ENCODE measurements at places on chromosomes 16 and 17.

DNA sequence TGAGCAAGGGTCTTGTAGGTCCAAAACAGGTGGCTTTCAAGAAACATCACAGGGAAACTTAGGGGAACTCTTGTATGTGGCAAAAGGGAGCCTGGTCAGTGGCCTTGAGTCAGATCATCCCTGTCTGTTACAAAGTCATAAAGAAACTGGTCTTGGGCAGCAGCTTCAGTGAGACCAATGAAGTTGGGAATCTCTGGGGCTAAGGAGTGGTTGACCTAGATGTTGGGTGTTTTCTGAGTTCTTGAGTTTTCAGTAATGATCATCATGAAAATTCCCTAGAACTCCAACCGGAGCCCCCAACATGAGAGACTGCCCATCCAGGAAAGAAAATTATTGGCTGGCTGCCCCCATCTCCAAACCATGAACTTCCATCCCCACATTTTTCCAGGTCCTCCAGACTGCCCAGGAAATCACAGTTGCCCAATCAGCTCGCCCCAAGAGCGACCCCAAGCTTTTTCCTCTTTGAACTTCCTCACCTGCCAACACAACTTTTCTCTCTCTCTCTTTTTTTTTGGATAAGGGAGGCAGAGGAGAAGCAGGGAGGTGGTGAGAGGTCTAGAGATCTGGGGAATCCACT is 3.9 kb downstream of the CCR7 start:
- no peak for DNase-seq

- no peak for DNase-seq
Measured at GRCh38 chr16:85074225-85074914, 37.9 kb downstream of the CIBAR2 start.

DNA sequence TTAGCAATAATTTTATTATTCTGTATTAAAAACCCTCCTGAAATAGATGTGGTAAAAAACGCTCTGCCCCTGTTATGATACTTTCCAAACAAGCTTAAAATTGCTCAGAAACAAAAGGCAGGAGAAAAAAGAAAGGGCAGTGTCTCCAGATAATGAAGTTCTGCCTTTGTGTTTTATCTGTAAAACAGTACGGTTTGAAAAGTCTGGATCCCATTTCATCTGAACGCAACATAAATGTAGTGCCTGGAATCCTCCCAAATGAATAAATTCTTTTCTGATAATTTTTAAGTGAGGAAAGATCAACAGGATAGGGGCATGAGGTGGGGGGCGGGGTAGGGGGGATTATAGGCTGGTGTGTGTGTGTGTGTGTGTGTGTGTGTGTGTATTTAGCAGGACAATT is 87.5 kb upstream of the SOX9 start:
- no peak for DNase-seq

- no peak for DNase-seq
Measured at GRCh38 chr16:75288596-75289120, 37.2 kb upstream of the BCAR1 start.

DNA sequence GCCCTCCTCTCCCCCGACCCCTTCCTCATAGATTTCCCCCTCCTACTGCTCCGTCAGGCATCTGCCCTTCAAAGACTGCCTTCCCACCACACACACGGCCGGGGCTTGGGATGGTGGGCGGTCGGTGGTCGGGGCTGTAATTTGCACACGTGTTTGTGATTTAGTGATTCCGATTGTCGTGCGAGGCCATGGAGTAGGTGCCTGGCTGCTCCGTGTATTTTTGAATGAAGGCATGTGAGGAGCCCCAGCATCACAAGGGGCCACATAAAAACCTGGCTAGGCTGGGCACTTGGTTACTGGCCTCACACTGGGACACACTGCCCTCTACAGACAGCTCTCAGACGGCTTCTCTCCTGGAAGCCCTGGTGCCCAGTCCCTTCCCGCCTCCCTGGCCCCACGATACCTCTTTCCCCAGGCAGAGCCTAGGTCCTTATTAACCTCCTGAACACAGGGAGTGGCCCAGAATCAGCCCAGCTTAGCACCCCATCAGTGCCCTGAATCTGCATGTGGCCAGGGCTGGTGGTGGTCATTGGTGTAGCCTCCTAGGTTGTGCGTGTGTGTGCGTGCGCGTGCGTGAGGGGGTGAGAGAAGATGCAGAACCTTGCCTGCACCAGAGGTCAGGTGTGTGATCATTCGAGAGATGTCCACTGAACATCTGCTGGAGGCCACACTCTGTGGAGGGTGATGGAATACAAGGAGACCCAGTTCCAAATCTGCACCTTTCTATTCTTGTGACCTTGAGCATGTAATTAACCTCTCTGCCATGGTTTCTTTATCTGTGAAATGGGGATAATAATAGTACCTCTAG is 1.3 kb upstream of the SOCS1 start:
- peak; percentile 54 for DNase-seq

GRCh38 chr16:73172241-73172972 is 124.5 kb upstream of the ZFHX3 start:
- peak; percentile 91 for DNase-seq

DNA sequence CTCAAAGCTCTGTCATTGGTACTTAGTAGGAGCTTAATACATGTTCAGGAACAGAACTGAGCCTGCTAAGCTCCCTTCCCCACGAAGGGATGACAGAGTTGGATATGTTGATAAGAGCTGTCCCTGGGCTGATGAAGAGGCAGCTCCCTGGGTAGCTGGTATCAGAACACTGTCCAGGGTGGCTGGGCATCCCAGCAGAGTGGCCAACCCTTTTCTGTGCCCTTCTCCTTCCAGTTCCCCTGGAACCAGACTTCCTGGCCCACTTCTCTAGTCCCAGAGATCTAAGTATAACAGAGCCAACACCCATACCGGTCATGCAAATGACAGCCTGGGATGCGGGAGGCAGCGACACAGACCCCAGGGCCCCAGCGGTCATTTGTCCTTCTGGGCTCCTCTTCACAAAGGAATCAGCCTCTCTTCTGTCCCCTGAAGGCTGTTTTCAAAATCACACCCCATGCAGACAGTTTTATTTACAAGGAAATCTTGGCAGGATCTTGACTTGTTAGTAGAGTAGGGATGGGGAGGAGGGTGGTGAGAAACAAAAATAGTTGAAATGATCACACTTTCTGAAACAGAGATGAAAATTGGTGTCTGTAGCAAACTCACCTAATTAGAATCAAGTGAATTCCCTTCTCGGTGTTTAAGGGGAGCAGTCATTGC is 1.4 kb upstream of the RHBDL3 start:
- no peak for DNase-seq

- DNase-seq, result no peak
Measured at GRCh38 chr17:63930951-63931575, 1.1 kb downstream of the CD79B start.

DNA sequence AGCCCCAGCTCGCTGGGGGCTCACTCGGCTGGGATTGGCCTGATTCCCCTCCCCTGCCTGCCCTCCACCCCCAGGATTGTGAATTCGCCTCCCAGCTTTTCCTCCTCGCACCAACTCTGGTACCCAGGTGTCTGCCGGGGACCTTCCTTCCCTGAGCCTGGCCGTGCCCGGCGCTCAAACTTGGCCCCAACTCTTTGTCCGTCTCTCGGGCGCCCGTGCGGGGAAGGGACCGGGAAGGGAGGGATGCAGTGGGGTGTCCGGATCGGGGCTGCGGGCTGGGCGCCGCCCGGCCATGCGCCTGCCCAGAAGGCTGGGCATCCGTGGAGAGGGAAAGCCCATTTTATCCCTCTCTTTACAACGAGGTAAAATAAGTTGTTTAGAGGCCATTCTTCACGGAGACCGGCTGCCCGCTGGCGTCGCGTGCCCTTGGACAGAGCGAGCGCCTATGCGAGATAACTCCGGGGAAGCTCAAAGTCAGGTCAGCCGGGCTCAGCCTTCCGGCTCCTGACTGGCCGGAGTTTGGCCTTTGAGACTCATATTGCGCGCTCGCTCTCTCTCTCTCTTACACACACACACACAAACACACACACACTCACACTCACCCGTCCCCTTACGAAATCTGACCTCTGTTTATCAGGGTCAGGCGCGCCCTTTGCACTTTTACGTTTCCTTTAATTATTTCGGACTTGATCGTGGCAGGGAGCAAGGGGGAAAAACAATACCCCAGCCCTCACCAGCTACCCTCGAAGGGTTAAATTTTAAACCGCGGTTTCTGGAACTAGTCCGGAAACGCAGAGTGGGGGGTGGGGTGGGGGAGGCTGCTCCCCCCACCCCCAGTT is 774 bp upstream of the MAF start:
- no peak for DNase-seq

DNA sequence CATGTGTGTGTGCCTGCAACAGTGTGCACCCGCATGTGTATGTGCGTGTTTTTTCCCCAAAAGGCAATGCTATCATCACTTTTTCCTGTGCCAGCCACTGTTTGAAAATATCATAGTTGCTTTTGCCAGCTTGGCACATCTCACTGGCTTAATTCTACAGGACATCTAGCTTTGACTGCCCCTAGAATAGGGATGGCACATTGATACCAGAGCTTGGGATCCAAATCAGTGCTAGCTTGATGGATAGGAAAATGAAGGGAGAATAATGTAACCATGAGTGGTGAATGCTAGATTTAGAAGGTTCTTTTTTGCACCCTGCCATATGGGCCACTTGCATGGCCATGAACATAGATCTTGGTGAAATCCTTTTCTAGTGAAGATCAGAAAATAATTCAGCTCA is 72.7 kb downstream of the HS3ST4 start:
- DNase-seq, result no peak

GRCh38 chr17:78324391-78325075 is 35.3 kb downstream of the SOCS3 start:
- DNase-seq, result peak; percentile 51

- DNase-seq, result peak; percentile 29
Measured at GRCh38 chr16:15950161-15950854, 892 bp downstream of the ABCC1 start.

- DNase-seq, result no peak
Measured at GRCh38 chr17:8149419-8150193, 2.6 kb downstream of the PER1 start.

- DNase-seq, result no peak
Measured at GRCh38 chr17:60065136-60065535, 13.6 kb downstream of the HEATR6 start.

GRCh38 chr17:75959051-75959838 is 18.4 kb upstream of the FBF1 start:
- DNase-seq, result no peak

DNA sequence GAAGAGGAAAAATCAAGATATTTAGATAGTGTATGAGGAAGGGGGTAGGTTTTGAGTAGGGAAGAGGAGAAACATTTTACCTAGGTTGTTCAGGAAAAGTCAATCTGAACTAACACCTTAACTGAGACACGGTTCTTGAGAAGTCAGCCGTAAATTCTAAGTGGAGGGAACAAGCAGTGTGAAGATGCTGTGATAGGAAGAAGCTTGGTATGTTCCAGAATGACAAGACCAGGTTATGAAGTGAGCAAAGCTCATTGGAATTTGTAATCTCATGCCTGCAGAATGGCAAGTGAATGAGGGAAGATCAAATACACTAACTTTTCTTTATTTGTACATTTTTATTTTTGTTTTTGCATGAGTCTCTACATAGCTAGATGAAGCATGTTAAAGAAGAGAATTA is 307.6 kb downstream of the ZFHX3 start:
- no peak for DNase-seq

- DNase-seq, result no peak
Measured at GRCh38 chr17:67431249-67432015, 54.4 kb downstream of the PITPNC1 start.

DNA sequence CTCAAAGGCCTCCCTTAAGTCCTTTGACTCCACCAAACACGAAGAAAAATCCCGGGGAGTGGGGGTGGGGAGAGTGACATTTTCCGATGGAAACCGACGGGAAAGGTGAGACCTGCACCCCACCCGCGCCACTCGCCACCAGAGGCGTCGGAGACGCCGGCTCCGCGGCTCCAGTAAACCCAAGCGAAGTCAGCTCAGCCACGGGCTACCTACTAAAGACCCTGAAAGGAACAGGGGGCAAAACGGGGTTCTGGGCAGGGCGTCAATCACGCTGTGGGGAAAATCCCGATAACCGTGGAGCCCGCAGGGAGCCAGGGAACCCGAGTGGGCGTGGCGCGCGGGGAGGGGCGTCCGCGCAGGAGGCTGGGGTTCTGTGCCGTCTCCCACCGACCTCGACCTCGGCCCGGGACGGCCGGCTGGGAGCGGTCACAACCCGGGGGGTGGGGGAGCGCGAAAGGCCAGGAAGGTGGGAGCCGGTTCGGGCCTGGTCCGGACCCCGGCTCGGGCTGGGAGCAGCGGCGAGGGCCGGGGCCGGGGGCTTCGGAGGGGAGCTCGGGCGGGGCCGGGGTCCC is 565 bp downstream of the WDR45B start:
- no peak for DNase-seq

- DNase-seq, result no peak
Measured at GRCh38 chr16:1036726-1037393, 35.7 kb upstream of the SSTR5 start.

GRCh38 chr17:75521951-75522727 is 3.4 kb upstream of the LLGL2 start:
- DNase-seq, result no peak

GRCh38 chr17:4143563-4144421 is 795 bp downstream of the CYB5D2 start:
- DNase-seq, result peak; percentile 91

DNA sequence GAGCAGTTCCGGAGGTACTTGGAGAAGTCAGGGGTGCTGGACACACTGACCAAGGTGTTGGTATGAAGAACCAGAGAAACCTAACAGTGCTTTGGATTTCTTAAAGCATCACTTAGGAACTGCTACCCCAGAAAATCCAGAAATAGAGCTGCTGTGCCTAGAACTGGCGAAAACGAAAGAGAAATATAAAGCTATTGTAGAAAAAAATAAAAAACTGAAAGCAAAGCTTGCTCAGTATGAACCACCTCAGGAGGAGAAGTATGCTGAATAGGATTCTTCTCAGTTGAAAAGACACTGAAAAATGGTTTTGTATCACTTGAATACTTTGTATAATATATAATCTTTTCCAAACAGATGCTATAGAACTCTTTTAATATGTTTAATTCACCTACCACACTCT is 106.3 kb upstream of the PMFBP1 start:
- no peak for DNase-seq

GRCh38 chr16:78224342-78224741 is 124.9 kb downstream of the WWOX start:
- DNase-seq, result no peak

DNA sequence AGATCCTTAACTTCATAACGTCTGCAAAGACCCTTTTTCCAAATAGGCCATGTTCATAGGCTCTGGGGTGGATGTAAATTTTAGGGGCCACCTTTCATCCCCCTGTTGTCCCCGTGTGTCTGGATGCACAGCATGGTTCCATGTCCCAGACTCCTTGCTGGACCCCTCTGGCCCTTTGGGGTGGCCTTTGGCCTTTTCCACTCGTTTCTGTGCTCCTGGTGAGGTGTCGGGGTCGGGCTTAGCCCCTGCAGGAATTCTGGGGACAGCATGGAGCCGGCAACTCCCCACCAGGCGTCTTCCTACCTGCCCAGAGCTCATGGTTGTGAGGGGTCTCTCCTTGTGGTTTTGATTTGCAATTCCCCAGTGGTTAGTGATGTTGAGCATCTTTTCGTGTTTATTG is 183.5 kb downstream of the SEC14L1 start:
- DNase-seq, result no peak

- no peak for DNase-seq
Measured at GRCh38 chr17:70582777-70583176, 413.4 kb downstream of the KCNJ2 start.

GRCh38 chr16:5065813-5066212 is at the start of gene C16orf89:
Gene C16orf89 (minus strand): TSS chr16:5065956. CDS start chr16:5065908, 48 bp downstream.
- DNase-seq, result no peak

All from NCI-H2081 (cell line).